ENCODE measurements at places on chromosomes 16 and 17.
A peak's percentile ranks its signal among the peaks of the same experiment; 100 is the strongest.

GRCh38 chr17:49401971-49402611, 12.6 kb downstream of the PHB1 start:
- DNase-seq: no peak

GRCh38 chr17:39132192-39132610, 19.2 kb downstream of the PLXDC1 start:
- DNase-seq: no peak

- DNase-seq: peak; percentile 51
Observed at GRCh38 chr17:16329519-16330271, 23.6 kb downstream of the CENPV start.

GRCh38 chr16:29148867-29149272, 164.0 kb downstream of the LAT start:
- no peak for DNase-seq

GRCh38 chr17:78973792-78974520, 5.8 kb downstream of the LGALS3BP start:
- DNase-seq: no peak

DNA sequence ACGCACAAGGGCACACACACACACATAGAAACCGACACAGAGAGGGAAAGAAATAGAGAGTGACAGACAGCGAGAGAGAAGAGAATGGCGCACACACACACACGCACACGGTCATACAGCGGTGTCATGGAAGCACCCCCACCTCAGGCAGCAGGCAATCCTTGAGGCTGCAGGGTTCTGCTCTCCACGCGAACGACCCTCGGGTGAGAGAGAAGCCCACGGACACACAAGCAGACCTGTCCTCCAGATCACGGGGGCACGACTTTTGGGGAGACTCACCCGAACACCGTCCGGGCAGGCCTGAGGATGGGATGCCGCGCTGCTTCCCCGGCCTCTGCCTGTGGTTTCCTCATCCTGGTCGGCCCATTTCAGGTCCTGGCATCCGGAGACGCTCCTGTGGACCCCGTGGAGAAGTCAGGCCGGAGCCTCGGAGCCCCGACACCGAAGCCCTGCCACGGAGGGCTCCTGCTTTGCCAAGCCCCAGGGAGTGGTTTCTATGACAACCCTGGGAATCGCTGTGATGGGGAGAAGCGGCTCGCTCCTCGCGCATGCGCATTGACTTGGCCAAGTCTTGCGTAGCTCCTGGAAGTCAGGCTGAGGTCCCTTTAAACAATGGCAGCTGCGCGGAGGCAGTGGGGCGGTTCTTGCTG, 118.2 kb upstream of the KCNJ18 start:
- DNase-seq: peak; percentile 73

- no peak for DNase-seq
Observed at GRCh38 chr17:1559047-1560043, 3.2 kb downstream of the PITPNA start.

GRCh38 chr17:14672830-14673229, 371.9 kb downstream of the HS3ST3B1 start:
- peak; percentile 52 for DNase-seq

- DNase-seq: no peak
Observed at GRCh38 chr17:4195306-4195705, 52.3 kb downstream of the CYB5D2 start.

DNA sequence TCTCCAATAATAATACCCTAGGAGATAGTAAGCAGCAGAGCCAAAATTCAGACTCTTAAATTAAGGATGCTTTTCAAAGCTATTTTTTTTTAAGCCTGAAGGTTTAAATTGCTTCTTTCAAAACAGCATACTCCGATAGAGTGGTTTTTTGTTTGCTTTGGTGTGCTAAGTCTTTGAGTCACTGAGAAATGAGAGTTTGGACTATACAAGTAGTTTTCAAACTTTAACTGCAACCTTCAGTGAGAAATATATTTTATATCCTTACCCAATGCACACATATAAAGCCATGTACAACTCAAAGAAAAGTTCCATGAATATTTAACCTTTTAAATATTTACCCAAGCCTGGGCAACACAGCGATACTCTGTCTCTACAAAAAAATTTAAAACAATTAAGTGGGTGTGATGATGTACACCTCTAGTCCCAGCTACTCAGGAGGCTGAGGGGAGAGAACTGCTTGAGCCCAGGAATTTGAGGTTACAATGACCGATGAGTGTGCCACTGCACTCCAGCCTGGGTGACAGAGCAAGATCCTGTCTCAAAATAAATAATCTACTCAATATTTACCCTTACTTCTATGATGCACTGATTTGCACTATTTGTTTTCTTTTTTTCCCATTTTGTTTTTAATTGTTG, 19.2 kb downstream of the DCUN1D3 start:
- DNase-seq: no peak

DNA sequence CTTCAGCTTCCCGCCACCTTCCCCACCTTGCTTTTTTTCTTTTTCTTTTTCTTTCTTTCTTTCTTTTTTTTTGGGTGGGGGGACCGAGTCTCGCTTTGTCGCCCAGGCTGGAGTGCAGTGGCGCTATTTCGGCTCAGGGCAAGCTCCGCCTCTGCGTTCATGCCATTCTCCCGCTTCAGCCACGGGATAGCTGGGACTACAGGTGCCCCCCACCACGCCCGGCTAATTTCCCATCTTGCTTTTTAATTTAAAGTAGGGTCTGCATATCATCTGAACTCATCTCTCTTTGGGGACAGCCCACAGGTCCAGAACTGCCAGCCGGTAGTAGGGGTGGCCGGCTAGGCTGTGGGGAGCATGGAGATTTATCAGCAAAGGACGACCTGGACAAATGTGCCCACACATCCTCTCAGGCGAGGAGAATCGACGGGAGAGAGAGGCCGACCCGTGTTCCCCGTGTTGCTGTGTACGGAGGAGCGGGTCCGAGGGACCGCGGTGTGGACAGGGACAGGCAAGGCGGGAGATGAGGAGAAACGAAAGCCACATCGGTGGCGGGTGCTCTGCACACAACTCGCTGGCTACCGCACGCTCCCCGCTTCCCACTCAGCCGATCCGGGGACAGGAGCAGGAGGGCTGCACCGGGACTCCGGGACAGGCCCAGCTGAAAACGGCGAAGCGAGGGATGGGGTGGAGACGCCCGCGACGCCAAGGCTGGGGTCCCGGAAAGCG, 2.4 kb downstream of the MT1M start:
- no peak for DNase-seq

DNA sequence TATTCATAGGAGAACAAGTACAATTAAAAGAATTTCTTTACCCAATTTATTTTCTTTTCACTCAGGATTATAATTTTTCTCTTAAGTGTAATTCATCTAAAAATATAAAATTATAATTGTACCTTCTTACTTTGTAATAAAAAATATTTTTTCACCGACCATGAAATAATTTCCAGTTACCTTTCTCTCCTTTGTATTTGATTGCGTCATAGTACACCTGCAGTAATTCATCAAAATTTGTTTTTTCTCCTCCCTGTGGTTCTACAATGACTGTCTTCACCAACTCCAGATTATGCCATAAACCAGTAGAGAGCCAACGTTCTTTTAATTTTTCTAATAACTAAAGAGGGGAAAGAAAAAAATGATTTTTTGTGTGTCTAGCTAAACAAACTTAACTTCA, 119.1 kb downstream of the BRIP1 start:
- no peak for DNase-seq

DNA sequence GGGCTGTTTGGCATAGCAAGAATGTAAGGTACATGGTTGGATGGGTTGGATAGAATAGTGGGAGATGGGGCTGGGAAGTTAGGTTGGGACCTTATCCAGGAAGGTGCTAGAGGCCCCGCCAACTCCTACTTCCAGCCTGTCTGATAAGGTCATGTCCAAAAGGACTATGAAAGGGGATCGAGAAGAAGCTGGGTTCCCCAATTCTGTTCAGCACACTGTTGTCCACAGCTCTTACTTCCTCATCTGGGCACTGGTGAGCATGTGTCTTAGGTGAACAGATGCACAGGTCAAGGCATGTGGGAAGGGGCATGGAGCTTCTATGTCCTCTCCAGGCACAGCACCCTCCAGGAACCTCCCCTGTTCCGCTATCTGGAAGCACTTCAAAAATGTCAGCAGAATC, 5.6 kb upstream of the ULK2 start:
- DNase-seq: no peak

DNA sequence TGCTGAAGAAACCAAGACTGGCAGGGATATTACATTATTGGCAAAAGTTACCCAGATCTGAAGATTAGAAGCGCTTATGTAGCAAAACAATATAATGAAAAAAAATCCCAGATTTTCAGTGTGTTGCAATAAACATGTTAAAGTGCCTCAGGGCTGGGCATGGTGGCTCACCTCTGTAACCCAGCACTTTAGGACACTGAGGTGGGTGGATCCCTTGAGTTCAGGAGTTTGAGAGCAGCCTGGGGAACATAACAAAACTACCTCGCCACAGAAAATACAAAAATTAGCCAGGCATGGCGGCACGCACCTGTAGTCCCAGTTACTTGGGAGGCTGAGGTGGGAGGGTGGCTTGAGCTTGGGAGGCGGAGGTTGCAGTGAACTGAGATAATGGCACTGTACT, 6.8 kb downstream of the ZNF207 start:
- DNase-seq: no peak

DNA sequence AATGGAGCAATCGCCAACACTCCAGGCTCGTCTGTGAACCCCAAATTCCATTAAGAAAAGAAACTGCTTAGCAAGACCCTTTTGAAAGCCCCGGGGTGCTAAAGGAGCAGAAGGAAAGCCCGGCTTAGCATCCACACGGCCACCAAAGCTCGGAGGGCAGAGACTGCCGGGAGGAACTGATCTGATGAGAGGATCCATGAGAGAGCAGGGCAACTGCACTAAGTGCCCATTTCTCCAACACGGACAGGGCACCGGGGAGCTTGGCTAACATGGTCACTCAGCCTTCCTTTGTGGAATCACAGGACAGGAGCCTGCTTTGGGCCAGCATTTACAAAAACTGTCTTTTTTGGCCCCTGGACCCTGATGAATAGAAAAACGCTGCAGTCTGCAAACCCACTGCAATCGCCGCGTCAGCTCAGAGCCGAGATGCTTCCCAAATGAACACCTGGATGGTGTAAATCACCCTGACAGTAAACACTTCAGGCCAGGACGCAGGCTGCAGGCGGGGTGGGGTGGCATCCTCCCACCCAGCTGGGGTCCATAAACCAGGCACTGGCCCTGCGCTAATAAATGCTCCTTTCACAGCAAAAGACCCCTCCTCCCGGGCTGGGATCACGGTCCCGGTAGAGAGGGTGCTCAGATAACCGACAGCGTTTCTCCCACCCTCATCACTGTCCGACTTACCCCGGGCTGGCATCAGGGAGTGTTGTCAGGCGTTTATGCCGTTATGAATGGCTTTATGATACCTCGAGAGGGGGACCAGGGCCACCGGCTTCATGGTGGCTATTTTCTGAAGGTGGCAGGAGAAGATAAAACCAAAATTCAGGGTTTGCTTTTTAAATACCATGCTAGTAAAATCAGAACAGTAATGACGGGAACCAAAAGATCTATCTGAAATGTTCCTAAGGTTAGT, 299.5 kb downstream of the IRF8 start:
- DNase-seq: no peak

DNA sequence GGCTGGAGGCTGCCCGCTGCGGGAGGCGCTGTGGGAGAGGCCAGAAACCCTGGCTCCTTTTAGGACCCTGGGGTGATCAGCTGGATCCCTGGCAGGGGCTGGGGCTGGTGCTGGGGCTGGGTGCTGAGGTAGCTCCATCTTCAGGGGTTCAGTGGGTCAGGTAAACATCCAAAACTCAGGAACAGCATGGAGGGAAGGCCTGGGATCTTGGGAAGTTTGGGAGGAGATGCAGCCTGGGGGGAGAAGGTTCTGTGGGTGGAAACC, 21.0 kb downstream of the ADGRG5 start:
- DNase-seq: no peak

DNA sequence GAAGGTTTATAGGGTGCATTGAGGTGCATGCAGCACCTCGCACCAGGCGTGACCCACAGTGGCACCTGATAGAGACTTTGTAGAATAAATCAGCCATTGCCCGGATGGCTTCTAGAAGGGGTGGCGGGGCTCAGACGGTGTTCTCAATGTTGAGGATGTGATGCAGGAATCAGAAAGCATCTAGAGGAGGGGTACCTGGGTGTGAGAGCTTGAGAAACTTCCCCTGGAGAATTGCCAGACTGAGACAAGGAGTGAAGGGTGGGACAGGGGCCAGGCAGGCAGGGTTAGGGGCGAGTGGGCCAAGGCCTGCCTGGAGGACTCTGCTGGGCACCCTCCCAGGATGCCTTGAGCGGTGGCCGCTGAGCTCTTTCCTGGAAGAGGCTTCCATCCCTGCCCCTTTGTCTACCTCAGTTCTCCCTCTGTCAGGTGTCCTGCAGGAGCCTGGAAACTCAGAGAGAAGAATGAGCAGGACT, 9.3 kb upstream of the ADGRG1 start:
- no peak for DNase-seq

DNA sequence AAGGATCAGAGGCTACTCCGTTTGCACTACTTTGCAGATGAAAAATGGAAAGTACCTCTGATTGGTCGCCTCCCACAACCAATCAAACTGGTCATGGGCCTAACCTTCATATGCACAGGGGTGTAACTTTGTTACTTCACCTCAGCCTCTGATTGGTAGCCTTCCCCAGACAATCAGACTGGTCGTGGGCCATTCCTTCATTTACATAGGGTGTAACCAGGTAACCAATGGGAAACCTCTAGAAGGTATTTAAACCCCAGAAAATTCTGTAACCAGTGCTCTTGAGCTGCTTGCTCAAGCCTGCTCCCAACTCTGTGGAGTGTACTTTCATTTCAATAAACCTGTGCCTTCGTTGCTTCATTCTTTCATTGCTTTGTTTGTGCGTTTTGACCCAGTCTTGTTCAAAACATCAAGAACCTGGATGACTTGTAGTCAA, 39.2 kb upstream of the USP22 start:
- DNase-seq: no peak

GRCh38 chr17:59828478-59828760, 64.3 kb downstream of the TUBD1 start:
- no peak for DNase-seq

Data from body of pancreas (tissue), 4 donors.